ENCODE measurements at places on chromosomes 1 and 21.
A peak's percentile ranks its signal among the peaks of the same experiment; 100 is the strongest.

DNA sequence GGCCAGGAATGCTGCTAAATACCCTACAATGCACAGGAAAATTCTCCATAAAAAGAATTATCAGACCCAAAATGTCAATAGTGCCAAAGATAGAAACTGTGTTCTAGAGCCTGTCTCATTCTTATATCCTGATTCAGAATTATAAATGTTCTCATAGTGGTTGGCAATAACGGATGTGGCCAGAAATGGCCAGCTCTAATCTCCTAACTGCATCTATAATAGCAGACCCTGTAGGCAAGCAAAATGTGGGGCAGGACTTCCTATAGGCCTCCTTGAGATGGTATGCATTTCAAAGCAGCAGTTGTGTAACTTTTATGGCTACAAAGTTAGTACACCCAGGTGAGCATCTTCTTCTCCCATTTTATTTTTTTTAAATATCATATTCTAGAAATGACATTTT lies 95.9 kb upstream of the SGIP1 start:
- no peak for DNase-seq

DNA sequence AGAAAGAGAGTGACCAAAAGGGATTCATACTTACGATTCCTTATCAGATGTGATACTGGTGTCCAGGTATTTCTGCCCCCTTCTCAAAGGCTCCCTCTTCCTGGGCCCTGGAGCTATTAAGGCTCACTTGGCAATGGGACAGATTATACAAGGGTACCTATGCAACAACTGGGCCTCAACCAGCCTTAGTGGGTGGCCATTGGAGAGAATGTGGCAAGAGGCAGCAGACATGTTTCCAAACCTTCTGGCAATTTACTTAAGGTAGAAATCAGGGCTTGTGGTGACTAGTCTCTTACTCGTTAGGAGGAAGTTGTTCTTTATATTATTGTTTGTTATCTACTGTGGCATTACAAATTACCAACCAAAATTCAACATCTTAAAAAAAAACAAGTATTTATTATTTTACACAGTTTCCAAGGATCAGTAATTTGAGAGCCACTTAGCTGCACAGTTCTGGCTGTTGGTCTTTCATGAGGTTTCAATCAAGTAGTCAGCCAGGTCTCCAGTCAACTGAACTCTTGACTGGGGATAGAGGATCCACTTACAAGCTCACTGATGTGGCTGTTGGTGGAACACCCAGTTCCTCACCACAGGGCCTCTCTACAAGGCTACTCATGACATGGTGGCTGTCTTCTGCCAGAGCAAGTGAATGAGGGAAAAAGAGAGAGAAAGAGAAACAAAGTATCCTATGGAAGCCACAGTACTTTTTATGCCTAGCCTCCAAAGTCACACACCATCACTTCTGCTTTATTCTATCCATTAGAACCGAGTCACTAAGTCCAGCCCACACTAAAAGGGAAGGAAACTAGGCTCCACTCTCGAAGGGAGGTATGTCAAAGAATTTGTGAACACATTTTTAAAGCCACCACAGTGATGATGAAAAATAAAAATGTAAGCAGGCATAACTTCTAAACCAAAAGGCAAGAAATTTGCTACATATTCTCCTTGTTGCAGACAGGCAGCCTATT lies 10.7 kb downstream of the ZNF648 start:
- no peak for DNase-seq

DNA sequence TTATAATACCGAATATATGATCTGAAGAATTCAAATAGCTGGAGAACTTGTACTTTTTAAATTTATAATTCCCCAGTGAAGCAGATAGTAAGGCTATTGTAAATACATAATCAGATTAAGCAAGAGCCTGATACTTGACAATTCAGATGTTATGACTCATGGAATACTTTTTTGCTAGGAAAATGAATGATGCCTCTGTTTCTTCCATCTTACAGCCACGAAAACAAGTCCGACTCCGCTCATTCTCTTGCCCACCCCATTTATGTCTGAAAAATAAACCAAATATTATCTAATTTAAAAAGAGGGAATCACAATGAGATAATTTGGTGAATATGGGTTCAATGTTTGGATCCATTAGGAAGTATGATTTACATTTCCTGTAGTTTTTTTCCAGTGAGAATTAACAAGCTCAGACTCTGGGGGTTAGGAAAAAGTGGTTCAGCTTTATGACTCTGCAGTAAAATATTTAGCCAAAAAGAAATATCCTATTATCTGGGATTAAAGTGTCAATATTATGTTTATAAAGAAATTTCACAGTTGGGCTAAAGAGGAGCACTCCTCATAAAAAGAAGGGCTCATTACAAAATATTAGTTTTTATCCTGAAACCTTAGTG lies 50.4 kb upstream of the DAB1 start:
- no peak for DNase-seq

- DNase-seq = no peak
Measured at GRCh38 chr1:240612811-240613210, 856 bp upstream of the GREM2 start.

GRCh38 chr21:25541042-25541441 lies 66.2 kb downstream of the MRPL39 start:
- DNase-seq = no peak

DNA sequence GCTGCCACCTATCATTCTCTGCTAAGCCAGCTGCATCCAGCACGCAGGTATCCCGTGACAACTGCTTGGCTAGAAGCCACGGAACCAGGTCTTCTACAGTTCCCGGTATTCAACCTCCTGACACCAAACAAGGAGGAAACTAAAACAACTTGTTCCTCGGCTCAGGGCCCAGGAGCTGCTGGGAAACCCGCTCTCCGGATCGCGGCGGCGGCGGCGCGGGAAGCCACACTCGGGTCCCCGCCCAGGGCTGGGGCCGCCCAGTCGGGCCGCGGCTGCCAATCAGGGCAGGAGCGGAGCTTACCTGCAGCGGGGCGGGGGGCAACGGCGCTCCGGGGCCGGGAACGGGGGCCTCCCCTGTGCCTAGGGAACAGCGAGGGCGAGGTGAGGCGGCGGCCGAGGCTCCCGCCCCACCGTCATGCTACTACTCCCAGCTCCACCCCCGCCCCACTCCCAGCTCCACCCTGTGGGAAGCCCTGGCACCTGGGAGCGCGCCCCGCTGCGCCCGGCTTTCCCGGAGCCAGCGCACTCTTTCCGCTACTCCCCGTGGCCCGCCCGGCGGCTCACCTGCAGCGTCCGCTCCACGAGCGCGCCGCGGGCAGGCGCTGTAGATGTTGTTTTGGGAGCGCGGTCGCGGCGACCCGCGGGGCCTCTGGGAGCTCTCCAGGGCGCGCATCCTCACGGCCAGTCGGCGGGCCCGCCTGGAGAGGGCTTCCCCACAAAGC lies 12.1 kb downstream of the IL24 start:
- peak; percentile 80 for DNase-seq
